Neural crest cell (in vitro differentiated cells): ENCODE measurements at places on chromosomes 5 and 9.

DNA sequence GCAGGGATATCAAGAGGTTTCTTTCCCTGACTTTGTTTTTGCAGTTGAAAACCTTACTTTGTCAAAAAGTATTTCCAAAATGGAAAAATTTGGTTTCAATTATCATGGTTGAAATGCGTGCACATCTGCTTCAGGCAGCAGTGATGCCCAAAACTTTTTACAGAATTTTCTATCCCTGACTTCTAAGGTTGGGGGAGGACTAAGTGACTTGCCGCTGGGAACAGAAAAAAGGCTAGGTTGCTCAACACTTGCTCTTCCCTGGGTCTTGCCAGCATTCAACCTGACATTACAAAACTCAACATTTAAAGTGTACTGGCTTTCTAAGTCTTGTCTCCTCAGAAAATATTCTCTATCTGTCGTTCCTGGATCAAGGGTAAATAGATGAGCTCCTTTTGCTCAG is 4.7 kb downstream of the KLHL3 start:
- DNase-seq: no peak

GRCh38 chr9:68961587-68961986 is 52.3 kb downstream of the PRKACG start:
- no peak for DNase-seq

GRCh38 chr5:50445296-50445949 is 4.3 kb upstream of the EMB start:
- DNase-seq: no peak

GRCh38 chr9:120434532-120434931 is 145.4 kb downstream of the CDK5RAP2 start:
- DNase-seq: no peak

- DNase-seq: no peak
Measured at GRCh38 chr5:66655395-66656324, 59.5 kb downstream of the MAST4 start.

DNA sequence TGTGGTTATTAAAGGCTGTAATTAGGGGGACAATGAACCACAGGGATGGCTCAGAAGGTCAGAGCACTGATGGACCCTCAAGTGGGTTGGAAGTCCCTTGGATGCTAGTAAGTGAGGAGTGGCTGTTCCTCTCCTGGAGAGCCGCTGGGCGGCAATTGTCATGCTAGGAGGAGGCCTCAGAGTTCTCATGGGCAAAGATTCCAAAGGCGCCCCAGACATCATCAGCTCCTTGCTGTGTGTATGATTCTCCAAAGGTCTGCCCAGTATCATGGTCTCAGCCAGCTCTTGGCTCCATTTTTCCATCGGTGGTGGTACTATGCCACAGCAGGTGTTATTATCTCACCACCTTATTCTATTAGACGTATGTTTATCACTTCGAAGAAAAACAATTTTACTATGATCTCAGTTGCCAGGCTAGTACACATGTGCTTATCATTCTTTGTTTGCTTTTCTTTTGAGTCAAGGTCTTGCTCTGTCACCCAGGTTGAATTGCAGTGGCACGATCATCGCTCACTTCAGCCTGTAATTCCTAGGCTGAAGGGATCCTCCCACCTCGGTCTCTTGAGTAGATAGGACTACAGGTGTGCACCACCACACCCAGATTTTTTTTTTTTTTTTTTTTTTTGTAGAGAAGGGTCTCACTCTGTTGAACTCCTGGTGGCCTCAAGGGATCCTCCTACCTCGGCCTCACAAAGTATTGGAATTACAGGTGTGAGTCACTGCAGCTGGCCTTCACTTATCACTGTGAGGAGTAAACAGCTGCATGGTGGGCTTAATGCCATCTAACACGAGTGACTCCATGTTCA is 46.8 kb downstream of the EXOSC2 start:
- DNase-seq: no peak

DNA sequence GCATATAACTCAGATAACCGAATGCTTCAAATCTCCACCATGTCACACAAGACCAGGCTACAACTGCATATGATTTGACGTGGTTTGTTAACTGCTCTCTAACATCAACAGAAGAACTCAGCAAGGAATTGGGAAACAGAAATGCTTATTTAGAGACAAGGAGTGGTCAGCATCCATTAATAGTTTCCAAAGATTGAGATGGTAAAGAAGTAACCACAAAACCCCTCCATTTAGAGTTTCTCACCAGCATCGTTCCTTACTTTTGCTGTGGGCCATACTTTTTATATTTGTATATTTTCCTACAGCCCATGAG is 25.2 kb downstream of the DPYSL3 start:
- DNase-seq: no peak

DNA sequence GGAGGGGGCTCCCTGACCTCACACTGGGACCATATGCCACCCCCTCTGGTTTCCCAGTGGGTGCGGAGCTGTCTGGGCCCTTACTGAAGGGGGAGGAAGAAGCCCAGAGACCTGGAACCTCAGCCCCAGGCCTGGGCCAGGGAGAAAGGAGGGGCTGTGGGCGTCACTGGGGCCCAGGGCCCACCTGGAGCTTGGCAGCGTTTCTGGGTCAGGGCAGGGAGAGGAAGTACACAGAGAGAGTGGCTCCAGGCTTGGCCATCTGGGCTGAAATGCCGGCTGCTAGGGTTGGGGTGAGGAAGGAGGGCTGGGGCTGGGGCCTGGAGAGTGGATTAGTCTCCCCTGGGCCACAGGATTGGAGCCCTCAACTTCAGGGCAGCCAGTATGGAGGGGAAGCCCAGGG is 6.4 kb upstream of the DAB2IP start:
- DNase-seq: no peak

- DNase-seq: no peak
Measured at GRCh38 chr5:72510610-72511181, 3.5 kb upstream of the ZNF366 start.
